ENCODE measurements at places on chromosomes 2 and 18.

DNA sequence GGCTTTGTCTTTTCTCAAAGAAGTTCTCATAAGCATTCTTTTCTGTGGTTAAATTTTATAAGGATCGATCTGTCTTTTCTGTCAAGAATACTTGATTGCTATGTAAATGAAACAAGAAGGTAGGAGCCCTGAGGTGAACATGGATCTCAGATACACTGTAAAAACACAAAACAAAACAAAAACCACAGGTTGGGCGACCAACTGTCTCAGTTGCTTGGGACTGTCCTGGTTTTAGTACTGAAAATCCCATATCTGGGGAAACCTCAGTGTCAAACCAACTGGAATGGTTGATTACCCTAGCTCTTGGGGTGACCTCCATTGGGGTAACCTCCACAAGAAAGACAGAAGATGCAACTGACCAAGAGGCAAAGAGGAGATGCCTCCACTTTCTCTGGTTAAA is 55.8 kb upstream of the TMEM178A start:
- no peak for DNase-seq

- no peak for DNase-seq
Observed at GRCh38 chr2:150207979-150208378, 279.5 kb downstream of the RND3 start.

GRCh38 chr2:231201475-231201814 is 3.0 kb downstream of the ARMC9 start:
- DNase-seq, result no peak

GRCh38 chr18:9817286-9817685 is 68.5 kb upstream of the TXNDC2 start:
- DNase-seq, result no peak

DNA sequence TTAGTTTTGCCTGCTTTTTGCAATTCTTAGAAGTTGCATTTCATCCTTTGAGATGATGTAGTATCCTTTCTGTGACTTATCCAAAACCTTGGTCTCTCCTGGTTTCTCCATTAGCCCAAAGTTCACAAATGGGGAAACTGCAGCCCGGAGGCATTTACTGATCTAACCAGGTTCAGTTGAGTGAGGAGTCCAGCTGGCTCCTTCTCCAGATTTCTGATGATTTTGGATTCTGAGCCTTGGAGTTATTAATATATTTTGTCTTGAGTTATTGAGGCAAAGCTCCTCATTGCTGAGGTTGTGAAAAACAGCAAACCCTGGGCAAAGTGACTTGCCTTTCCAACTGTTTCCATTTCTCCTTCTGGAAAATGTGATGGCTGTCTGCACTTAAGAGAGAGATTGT is 1.7 kb downstream of the SLC1A4 start:
- no peak for DNase-seq
